ENCODE measurements at places on chromosomes 3 and 15. TPM values are rescaled to one million over a fixed set of nuclear protein-coding genes. Genes with fewer than 3 reads are reported as not detected.
A peak's percentile ranks its signal among the peaks of the same experiment; 100 is the strongest.

DNA sequence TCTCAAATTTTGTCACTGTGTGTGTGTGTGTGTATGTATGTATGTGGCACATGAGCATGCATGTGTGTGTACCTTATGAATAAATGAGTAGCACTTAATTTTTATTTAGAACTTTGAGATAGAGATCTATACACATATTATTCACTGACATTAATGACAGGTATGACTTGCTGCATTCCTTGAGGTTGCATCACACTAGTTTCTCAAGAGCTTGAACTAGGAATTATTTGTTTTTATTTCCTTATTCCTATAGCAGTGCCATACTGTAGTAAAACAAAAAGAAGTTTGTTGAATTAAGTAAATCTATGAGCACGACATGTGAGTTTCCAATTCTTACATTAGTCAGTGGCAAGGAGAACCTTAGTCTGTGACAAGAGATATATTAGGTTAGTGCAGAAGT lies 943.9 kb downstream of the ROBO1 start:
- no peak for DNase-seq

DNA sequence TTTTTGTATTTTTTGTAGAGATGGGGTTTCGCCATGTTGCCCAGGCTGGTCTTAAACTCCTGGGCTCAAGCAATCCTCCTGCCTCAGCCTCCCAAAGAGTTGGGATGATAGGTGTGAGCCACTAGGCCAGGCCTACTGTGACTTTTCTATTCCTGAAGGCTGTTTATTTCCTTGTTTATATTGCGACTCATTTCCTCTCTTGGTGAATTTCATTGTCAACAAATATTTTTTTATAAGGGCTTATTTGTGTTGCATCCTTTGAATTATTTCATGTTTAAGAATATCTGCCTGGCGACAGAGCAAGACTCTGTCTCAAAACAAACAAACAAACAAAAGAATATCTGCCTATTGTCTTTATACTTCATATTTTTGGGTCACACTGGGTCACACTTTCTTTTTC lies 29.4 kb upstream of the MCCC1 start:
- DNase-seq: no peak

GRCh38 chr3:43796041-43796596 lies 105.4 kb downstream of the ABHD5 start:
- no peak for DNase-seq

GRCh38 chr3:166435469-166436057 lies 598.3 kb upstream of the BCHE start:
- no peak for DNase-seq

DNA sequence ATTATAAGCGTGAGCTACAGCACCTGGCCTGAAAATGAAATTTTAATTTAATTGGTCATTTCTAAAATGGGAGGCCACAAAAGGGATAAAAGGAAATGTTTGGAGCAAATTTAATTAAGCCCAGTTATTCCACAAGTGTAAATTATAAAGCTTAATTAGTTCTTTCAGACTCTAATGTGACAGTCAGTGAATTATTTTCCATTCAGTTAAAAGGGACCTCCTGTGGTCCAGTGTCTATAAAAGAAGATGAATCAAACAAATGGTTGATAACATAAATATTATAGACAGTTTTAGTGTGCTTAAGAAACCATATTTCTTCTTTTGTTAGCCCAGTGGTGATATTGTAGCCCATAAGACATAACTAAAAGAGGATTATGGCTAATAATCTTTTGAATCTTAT lies 66.4 kb downstream of the CNOT10 start:
- no peak for DNase-seq

DNA sequence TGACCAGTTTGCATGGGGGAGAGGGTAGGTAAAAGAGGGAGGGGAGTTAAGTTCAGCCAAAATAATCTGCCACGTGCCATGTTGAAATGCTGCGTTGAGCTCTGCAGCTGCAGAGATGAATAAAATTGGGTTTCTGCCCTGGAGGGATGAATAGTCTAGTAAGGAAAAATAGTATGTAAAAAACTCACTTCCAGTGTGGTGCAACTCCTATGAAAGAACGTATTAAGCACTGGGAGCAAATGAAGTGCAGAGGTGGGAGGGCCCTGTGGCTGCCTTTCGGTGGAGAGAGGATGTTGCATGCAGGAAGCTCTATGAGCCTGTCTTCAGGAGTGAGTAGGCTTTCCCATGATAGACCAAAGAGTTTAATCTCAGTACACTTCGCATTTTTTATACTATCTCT lies 8.6 kb downstream of the CEP63 start:
- DNase-seq: no peak

DNA sequence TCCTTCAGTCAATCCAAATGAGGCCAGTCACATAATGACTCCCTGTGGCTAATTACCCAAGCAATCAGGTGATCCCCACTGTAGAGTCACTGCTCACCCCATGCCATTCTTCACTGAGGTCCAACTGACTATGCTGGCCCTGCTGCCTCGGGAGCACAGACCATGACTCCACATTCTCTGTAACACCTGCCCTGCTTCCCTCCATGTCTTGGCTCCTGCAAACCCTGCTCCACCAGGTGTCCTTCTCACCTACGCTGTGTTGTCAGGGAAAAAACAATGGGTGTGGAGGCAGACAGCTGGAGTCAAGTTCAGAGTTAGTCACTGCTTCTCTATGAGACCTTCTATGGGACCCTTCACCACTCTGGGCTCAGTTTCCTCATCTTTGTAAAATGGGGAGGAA lies 6.1 kb upstream of the SFMBT1 start:
- no peak for DNase-seq

DNA sequence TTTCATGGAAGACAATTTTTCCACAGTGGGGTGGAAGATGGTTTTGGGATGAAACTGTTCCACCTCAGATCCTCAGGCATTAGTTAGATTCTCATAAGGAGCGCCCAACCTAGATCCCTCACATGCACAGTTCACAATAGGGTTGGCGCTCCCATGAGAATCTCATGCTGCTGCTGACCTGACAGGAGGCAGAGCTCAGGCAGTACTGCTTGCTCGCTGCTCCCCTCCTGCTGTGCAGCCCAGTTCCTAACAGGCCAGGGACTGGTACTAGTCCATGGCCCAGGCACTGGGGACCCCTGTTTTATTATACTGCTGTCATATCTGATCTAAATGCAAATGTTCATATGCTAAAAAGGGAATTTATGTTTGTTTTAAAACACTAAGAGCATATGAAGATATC lies 9.8 kb upstream of the GRK7 start:
- DNase-seq: no peak

GRCh38 chr3:154161806-154162205 lies 40.6 kb downstream of the ARHGEF26 start:
- no peak for DNase-seq

GRCh38 chr3:42654331-42655201 lies 1.1 kb downstream of the ZBTB47 start:
- peak; percentile 87 for DNase-seq

DNA sequence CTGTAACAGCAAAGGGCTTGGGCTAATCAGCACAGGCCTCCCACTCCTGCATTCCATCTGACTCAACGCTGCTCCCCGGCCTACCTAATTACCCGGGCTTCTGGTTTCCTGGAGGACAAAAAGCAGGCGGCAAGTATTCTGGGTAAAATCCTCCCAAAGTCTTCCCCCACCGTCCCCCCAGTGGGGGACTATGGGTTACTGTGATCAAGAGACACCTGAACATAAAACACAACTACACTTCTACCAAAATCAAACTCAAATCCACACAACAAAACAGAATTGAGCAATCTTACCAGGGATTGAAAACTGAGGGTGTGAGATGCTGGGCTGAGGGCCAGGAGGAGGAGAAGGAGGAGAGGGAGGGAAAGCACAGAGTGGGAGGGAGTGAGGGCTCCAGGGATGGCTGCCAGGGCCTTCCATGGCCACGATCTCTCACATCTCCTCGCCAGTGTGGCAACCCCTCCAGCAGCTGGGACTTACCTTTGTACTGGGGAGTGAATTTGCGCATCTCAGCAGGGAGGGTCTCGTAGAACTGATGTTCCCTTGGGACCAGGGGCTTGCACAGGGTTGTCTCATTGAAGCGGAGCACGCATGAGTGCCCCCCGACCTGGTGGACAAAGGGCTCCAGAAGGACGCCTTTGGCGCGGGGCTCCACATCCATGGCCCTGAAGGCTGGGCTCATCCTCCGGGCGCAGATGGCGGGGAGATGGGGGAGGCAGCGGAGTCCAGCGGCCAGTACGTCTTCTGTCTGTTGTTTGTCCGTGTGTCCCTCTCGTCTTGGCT lies 9.1 kb upstream of the NCKIPSD start:
- peak; percentile 82 for DNase-seq

DNA sequence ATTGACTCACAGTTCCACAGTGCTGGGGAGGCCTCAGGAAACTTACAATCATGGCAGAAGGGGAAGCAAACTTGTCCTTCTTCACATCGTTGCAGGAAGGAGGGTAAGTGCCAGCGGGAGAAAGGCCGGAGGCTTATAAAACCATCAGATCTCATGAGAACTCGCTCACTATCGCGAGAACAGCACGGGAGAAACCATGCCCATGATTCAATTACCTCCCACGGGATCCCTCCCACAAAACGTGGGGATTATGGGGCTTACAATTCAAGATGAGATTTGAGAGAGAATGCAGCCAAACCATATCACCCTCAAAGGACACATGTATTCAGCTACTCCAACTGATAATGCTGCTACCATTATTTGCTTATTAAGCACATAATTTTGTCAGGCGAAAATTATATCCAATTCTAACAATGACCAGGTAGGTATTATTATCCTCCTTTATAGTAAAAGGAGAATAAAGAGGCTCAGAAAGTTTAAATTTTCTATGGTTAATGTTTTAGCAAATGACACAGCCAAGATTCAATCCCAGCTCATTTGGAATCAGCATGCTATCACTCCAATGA lies 327.2 kb upstream of the CDIN1 start:
- no peak for DNase-seq

- no peak for DNase-seq
Measured at GRCh38 chr3:152728231-152728980, 106.5 kb upstream of the P2RY1 start.

DNA sequence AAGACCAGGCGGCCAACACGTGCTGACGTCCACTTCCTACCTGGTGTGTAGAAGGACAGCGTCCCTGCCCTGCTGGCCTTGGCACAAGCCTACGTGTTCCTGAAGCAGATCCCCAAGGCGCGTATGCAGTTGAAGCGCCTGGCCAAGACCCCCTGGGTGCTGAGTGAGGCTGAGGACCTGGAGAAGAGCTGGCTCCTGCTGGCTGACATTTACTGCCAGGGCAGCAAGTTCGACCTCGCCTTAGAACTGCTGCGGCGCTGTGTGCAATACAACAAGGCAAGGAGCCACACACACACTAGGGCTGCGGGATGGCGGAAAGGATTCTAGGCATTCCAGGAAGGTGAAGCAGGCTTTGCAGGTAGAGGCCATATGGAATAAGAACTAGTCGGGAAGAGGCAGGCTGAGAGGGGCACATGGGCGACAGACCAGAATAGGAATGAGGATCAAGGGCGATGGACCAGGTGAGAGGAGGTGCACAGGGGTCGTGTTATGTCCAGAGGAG lies 15.9 kb downstream of the CSRNP1 start:
- DNase-seq: no peak

DNA sequence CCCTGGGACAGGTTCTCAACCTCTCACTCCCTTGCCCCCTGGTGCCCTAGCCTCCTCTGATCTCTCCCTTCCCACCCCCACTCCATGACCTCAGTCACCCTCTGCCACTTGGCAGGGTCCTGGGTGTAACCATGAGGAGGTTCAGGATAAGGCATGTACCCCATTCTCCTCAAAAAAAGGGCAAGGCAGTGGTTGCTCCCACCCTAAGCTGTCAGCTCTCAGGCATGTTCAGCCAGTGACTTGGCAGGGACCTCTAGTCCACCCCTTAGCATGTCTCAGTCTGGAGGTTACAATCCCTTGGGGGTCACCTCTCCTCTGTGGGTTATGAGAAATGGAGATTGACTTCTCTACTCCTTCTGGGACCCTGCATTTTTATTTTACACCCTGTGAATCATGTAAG lies 11.0 kb upstream of the BOC start:
- no peak for DNase-seq

DNA sequence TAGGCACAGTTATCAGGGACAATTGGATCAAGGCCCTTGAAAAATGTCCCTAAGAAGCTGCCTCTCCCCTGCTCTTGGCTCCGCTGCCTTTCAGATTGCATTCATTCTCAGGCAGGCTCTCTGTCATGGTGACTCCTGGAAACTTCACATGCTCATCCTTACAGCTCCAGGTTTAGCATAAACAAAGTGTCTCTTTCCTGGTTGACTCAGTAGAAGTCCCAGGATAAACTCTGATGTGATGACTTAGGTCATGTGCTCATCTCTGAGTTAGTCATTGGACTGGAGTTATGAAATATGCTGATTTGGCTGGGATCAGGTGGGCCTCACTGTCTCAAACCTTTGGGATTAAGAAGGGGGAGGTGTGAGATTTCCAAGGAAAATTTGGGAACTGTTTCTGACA lies 243.8 kb downstream of the ZNF621 start:
- no peak for DNase-seq

DNA sequence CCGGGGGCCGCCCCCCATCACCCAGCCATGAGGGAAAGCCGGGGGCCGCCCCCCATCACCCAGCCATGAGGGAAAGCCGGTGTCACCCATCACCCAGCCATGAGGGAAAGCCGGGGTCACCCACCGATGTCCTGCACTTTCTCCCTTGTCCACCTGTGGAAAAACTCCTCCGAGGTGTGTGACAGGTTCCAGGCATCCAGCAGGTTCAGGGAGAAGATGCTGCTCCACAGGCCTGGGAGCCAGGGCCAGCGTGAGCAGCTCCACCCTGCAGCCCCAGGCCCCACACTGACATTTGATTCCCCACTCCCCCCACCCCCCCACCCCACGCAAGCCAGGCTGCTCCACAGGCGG lies 15.5 kb upstream of the EHD4 start:
- peak; percentile 35 for DNase-seq

DNA sequence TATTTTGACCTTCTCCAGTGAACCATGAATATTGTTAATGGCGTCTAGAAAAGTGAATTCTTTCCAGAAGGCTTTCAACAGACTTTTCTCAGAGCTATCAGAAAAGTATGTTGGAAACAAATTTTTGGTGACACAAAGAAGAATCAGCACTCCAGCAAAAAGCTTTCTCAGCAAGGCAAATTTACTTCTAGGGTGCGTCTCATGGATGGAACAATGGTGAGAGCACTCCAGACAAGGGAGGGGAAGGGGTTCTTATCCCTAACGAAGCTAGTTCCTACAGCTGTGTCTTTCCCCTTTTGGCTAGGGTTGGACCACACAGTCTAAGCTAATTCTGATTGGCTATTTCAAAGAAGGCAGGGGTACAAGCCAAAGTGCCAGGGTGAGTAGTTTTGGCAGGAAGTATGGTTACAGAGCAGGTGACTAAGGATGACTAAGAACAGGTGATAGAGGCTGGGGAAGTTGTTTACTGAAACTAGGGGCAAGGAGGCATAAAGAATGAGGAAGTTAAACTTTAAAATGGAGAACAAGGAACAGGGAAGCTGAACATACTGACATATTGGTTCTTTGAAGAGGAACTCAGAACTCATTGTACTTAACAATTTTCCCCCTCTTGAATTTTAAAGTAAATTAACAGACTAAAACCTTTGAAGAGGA lies 959.8 kb downstream of the NAALADL2 start:
- no peak for DNase-seq

GRCh38 chr15:33448151-33448550 lies 137.4 kb downstream of the RYR3 start:
- no peak for DNase-seq

Gene EBLN2
- 0.38 TPM for polyA plus RNA-seq

Gene CYP8B1
- polyA plus RNA-seq: not detected

Gene ISLR2
- 1.7 TPM for polyA plus RNA-seq

Gene WDR76
- 0.59 TPM for polyA plus RNA-seq

Gene CLEC3B
- 24.6 TPM for polyA plus RNA-seq

Gene GPR156
- polyA plus RNA-seq: 0.05 TPM
